HFFc6 (cell line): ENCODE measurements at places on chromosomes 16 and 17.

- no peak for DNase-seq
Measured at GRCh38 chr17:12050646-12051225, 30.1 kb downstream of the MAP2K4 start.

DNA sequence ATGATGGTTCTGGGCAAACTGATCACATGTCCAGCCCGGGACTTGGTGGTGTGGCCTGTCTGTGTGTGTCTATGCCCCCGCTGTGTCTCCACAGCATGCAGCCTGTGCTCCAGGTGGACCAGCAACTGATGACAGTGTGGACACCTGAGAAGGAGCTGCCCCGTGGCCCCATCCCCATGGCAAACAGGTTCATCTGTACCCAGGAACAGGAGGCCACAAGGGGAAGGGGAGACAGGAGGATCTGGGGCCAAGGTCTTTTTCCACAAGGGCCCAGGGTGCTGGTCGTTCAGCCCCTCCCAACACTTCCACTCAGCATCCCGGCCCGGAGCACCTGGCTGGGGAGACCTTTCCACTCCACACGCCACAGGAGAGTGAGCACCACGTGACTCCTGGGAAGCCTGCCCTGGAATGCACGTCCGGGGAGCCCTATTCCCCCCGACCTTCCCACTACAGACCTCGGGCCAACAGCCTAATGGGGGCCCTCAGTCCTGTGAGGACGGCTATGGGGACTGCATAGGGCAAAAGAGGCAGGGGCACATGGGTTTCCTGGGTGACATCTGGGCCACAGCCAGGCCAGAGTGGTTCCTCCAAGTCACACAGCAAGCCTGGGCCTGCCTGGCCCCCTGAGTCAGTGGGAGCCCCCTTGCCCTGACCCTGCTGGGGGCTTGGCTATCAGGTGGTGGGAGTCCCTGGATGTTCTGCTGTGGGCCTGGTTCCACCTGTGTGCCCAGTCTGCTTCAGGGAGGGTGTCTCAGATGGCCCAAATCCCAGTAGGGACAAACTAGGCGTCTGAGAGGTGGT, 20.8 kb upstream of the NXPH3 start:
- no peak for DNase-seq

- DNase-seq, result peak; percentile 72
Measured at GRCh38 chr17:77542551-77543490, 402.1 kb downstream of the SEC14L1 start.

GRCh38 chr17:49437696-49438435, 23.2 kb upstream of the PHB1 start:
- DNase-seq, result no peak

GRCh38 chr16:61653544-61653943, 382.7 kb downstream of the CDH8 start:
- no peak for DNase-seq

DNA sequence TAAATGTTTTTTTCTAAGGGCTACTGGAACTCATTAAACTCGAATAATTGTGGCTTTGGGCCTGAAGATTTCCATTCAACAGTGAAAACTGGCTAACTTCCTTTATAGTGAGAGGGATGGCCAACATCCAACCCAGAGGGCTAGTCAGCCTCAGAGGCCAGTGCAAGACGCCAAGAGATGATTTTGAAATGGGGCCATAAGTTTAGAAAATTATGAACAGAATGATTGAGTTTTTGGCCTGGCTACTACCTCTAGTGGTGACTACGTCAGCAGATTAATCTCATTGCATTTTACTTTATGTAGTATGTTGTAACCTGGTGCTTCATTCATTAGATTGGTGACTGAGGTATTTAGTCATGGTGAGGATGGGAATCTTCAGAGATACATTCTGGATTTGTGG, 28.4 kb downstream of the HAPSTR1 start:
- DNase-seq, result peak; percentile 78

DNA sequence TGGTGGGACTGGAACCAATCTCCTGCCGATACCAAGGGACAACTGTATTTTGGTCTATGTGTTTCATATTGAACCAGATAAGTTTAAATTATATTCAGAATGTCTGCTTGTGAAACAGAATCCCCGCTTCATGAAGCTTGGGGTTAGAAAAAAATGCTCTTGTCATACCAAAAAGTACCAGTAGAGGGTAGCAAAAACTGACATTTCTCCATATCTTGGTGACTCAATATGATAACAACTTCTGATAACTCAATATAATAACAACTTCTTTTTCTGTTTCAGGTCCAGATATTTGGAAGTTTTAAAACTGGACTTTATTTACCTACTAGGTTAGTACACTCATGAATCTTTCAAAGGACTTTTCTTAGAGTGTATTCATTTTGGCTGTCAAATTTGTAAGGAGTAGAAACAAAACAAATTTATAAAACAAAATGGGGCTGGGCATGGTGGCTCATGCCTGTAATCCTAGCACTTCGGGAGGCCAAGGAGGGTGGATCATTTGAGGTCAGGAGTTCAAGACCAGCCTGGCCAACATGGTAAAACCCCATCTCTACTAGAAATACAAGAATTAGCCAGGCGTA, 52.3 kb upstream of the ADCY7 start:
- DNase-seq, result peak; percentile 44

DNA sequence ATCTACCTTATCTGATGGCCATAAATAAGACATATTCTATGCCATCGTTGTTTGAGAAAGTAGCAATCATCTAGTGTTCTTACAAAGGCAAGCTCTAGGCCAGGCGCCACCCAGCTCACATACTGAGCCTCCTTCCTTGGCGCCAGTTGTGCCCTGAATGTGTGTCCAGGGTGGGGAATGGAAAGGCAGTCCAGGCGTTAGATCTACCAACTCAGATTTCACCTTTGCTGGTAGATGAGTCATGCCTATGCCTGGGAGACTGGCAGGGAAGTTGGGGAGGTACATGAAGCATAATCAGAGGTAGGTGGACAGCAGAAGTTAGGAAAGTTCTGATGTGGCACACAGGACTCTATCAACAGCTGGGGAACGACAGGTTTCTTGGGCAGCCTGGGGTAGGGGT, 23.6 kb downstream of the SDR42E1 start:
- DNase-seq, result no peak

DNA sequence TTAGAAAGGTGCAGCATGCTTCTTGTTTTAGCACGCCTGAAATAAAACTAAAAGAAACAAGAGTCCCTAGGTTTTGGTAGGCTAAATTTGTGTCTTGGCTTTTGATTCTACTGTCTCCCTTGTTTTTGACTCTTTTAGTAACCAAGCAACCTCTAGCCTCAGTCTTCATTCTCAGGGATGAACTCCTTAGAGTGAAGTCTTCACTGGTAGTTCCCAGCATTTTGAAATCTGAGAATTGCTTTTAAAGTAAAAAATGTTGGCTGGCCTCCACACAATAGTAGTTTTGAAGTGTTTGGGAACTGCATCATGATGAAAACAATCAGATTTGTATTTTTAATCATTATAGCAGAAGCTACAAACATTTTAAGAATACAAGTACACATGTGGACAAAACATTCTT, 6.1 kb upstream of the CDR2 start:
- DNase-seq, result peak; percentile 18

GRCh38 chr17:67868176-67868575, 42.9 kb downstream of the BPTF start:
- no peak for DNase-seq

DNA sequence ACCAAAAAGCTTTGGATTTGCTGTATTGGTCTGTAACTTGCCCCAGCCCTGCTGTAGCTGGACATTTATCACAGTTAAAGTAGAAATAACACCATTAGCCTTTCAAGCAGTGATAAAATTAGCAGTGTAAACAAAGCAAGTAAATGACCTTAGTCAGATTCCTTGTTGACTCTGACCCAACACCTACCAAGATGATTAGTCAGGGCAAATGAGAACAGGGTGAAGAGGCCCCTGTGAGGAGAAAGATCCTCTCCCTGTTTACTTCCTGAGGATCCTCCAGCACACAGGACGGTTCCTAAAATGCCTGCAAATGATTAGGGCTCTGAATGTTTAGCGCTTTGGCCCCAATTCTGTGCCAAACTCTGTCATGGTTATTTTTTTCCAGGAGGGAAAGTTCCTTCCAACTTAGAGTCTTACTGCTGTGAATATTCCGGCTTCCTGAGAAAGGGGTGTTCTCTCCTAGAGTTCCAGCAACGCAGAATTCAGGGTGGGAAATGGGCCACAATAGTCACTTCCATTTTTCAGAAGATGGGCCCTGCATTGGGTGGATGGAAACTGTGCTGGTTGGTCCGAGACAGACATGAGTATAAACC, 259.0 kb upstream of the MYOCD start:
- peak; percentile 11 for DNase-seq

- peak; percentile 72 for DNase-seq
Measured at GRCh38 chr17:50139950-50140885, 10.3 kb upstream of the SAMD14 start.

DNA sequence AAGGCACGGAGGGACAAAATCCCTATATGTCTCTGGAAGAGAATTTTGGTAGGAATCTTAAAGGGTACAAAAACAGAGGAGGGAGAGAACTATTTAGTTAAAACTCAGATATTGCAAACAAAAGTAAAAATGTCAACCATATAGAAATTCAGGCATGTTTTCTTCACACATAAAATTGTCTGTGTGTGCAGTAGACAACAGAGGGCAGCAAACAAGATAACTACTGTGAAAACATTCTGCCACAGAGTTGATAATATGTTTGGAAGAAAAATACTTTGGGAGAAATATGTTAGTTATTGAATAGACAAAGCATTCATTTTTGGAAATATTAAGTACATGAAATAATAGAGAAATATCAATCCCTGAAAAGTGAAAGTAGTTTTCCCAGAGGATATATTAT, 56.2 kb downstream of the SNX11 start:
- DNase-seq, result no peak

DNA sequence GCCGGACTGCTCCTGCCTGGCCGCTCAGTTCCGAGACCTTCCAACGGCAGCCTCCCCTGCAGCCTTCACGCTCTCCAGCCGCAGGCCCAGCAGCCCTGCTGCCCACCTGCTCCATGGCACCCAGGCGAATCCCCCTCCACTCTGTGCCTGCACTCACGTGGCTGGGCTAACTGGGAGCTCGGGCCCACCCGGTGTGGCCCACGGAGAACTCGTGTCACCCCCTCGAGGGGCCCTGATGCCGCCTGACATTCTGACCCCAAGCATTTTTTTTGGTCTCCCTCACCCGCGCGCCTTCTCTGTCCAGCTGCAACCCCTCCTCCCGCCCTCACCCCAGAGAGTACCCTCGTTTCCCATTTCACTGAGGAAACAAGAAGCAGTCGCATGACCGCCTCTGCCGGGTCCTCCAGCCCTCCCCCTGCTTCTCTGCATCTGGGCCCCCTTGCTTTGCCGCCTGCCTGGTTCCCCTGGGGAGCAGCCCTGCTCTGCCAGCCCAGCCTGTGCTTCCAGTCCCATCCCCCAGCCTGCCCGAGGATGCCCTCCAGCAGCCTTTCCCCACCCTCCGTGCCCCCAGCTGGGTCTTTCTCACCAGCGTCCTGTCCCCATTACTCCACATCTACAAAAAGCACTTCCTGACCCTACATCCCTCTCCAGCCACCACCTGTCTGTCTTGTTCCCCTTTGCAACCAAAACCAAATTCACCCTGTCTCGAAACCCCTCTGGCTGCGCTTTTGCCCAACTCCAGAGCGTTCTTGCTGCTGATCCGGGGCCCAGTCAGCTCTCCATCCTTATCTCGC, 146.4 kb upstream of the CHMP6 start:
- no peak for DNase-seq

DNA sequence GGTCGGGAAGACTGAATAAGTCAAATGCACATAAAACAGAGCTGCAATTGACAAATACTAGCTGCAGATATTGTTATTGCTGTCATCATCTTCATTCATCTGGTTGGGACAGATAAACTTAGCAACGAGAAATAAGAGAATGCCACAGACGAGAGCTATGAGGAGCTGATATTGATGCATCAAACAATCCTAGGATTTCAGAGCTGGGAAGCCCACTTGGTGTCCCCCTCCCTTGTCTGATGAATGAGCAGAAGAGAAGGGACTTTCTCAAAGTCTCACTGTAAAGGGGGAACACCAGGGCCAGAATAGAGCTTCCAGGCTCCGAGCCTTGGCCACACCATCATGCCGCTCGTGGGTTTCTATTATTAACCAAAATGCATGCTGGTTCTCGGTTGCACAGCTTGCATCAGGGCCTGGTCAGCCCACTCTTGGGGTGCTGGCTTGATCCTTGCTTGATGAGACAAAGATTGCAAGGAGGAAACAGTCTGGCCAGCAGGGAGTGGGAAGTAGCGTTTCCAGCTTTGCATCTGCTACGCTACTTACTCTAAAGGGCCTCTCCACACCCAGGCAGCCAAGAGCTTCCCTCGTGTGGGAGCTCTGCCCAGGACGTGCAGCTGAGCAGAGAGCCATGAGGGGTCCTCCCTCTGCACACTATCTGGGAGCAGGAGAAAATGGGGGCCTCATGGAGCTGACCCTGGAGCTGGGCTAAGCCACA, 28.4 kb upstream of the EMP2 start:
- peak; percentile 1 for DNase-seq

- no peak for DNase-seq
Measured at GRCh38 chr16:81537721-81538561, 93.3 kb downstream of the CMIP start.

DNA sequence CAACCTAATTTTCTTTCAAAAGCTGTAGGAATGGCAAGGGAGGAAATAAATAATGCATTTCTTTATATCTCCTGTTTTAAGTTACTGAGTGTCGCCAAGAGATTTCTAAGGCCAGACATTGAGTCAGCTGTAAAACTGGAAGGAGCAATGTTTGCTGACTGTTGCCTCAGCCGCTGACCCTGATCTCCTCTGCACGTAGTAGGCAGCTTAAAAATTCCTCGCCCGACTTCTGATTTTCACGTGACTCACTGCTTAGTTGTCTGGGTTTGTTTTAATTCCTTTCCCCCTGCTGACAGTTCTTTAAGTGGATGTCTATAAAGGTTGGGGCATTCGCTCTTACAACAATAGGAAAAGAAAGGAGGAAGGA, 100.6 kb downstream of the WWOX start:
- no peak for DNase-seq

DNA sequence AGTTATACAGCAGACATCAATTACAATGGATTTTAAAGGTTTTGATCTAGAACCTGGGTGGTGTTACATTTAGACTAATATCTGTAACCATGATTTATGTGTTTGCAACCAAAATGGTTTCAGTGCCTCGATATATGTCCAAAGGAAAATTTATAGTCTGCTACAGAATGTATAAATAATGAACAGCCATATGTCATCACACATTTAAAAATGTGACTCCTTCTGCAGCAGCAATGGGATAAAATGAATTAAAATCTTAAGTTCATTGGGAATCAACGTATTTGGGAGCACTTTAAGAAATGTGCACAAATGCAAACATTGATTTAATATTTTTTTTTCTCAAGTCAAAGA, 610.2 kb downstream of the TMEM114 start:
- DNase-seq, result no peak

GRCh38 chr17:79192503-79193351, 118.1 kb downstream of the ENGASE start:
- DNase-seq, result peak; percentile 7

- DNase-seq, result no peak
Measured at GRCh38 chr16:81447383-81448101, 2.9 kb downstream of the CMIP start.

GRCh38 chr17:46179375-46179999, 13.7 kb downstream of the KANSL1 start:
- no peak for DNase-seq
